ENCODE measurements at places on chromosomes 1 and 21. TPM values are rescaled to one million over a fixed set of nuclear protein-coding genes. Genes with fewer than 3 reads are reported as not detected.

GRCh38 chr1:166884040-166884642 lies 8.1 kb upstream of the TADA1 start:
- DNase-seq = peak; percentile 81

DNA sequence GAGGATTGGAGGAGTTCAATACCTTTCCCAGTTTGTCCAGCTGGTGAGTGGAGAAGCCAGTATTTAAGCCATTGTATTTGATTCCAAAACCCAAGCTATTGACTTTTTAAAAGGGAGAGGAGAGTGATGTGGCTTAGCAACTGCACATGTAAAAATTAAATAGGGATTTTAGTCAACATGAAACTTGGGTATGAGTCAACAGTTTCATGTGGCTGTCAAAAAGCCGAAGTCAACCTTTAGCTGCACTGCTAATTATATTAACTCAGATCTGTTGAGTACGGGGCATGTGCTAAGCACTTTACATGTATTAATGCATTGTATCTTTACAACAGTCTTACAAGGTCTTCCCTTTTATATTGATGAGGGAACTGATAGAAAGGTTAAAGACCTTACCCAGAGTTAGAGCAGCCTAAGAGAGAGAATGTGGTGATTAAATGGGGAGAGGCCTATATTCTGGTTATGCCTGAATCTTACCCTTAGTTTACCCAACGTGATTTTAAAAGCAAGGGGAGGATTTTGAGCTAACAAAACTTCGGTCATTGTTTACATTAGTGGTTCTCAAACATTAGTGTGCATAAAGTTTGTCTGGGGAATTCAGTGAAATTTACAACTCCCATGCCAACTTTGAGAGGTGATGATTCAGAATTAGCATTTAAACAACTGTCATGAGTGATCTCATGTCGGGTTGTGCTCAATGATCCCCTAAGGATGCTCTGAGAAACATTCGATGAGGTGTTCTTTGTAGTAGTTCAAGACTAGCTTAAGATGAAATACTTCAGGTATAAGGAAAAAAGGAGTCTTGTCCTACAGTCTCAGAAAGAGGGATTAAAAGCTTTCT lies 6.9 kb upstream of the SLC35F3 start:
- no peak for DNase-seq

- DNase-seq = no peak
Measured at GRCh38 chr1:23118957-23119792, 49.5 kb downstream of the LUZP1 start.

GRCh38 chr1:227318016-227318852 lies at the start of gene CDC42BPA:
TSS of gene CDC42BPA (minus strand) at chr1:227318492. CDS start at chr1:227317182, 1,310 bp downstream.
- DNase-seq = peak; percentile 89

GRCh38 chr1:158989424-158989823 lies 20.3 kb upstream of the IFI16 start:
- no peak for DNase-seq

- DNase-seq = no peak
Measured at GRCh38 chr1:26719205-26719604, 23.4 kb downstream of the ARID1A start.

GRCh38 chr21:23921670-23922418 lies 1685.4 kb downstream of the MRPL39 start:
- DNase-seq = no peak

Gene SH3D21
- 11.8 TPM for total RNA-seq

Gene MYOC
- not detected for total RNA-seq

Gene KCNE2
- total RNA-seq = not detected

Gene KRTAP19-1
- not detected for total RNA-seq

Gene TMEM54
- total RNA-seq = 9.9 TPM

Gene TCEA3
- total RNA-seq = 0.83 TPM

Gene ZBTB8A
- 12.0 TPM for total RNA-seq

Gene VWA5B1
- 0.10 TPM for total RNA-seq

Gene CHI3L1
- total RNA-seq = not detected
